ENCODE measurements at places on chromosomes 5 and 9.

GRCh38 chr9:92661743-92662142, 8.2 kb downstream of the IPPK start:
- DNase-seq = no peak

DNA sequence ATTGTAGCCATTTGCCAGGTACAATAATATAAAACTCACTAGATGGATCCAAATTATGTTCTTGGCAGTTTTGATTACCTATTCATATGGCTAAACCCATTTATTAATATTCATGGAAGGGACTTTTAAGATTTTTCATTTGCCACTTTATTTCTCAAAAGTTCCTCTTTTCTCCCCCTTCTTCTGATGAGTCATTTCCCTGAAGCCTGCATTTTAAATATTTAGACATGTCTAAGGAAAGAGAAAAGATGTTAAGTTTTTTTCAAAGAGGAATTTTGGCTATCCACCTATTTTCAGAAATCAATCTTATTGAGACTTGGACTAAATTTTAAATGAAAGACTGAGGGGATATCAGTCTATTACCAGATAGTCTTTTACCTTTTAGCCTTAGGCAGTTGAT, 1189.4 kb downstream of the EFNA5 start:
- DNase-seq = no peak

- no peak for DNase-seq
Observed at GRCh38 chr5:53446908-53447307, 33.5 kb upstream of the FST start.

DNA sequence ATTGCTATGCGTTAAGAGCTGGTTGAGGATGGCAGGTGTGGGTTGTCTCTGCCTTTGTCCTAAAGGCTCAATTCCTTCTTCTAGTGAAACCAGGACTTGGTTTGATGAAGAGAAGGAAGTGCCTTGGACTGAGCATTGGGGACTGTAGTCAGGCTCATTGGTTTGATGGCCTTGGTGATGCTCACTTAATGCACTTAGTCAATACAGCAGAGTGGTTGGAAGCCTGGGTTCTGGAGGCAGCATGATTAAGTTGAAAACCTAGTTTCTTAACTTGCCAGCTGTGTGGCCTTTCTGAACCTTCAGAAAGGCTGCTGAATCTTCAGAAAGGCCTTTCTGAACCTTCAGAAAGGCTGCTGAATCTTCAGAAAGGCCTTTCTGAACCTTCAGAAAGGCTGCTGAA, 52.4 kb downstream of the PTTG1 start:
- DNase-seq = no peak

GRCh38 chr5:122144236-122144635, 14.9 kb downstream of the ZNF474 start:
- no peak for DNase-seq

DNA sequence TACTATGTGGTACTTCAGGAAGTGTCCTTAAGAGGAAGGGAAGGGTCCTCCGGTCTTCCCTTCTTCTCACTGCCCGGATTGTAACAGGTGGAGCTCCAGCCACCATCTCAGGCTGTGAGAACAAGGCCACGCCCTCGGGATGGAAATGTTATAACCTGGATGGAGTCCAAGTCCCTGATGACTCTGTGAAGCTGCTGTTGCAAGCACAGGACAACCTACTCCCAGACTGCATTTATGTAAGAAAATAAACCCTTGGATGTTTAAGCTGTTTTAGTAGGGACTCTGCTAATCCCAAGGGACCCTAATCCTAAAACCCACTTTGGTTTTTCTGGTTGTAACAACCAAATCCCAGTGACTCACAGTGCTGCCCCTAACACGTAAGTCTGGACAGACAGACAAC, 221.6 kb downstream of the ACTL7B start:
- DNase-seq = no peak

- no peak for DNase-seq
Observed at GRCh38 chr9:119487118-119487827, 118.0 kb upstream of the BRINP1 start.

DNA sequence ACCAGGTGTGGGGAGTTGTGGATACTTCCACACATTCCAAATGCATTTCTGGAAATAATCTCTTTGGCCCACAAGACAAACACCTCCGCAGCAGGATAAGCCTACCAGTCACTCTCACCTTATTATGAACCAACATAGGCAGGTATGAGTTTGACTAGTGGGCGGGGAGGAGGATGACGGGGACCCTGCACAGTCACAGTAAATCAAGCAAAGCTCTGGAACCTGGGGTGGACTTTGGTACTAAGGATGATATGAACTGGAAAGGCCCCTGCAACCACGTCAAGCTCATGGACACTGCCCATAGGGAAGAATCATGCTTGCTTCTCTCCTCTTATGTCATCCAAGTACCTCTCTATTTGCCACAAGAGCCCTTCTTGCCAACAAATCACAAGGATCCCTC, 259.4 kb downstream of the HSPA4 start:
- no peak for DNase-seq

GRCh38 chr5:97067296-97067850, 75.0 kb downstream of the LIX1 start:
- DNase-seq = no peak

- no peak for DNase-seq
Observed at GRCh38 chr9:113817171-113817570, 58.9 kb upstream of the ZNF618 start.

DNA sequence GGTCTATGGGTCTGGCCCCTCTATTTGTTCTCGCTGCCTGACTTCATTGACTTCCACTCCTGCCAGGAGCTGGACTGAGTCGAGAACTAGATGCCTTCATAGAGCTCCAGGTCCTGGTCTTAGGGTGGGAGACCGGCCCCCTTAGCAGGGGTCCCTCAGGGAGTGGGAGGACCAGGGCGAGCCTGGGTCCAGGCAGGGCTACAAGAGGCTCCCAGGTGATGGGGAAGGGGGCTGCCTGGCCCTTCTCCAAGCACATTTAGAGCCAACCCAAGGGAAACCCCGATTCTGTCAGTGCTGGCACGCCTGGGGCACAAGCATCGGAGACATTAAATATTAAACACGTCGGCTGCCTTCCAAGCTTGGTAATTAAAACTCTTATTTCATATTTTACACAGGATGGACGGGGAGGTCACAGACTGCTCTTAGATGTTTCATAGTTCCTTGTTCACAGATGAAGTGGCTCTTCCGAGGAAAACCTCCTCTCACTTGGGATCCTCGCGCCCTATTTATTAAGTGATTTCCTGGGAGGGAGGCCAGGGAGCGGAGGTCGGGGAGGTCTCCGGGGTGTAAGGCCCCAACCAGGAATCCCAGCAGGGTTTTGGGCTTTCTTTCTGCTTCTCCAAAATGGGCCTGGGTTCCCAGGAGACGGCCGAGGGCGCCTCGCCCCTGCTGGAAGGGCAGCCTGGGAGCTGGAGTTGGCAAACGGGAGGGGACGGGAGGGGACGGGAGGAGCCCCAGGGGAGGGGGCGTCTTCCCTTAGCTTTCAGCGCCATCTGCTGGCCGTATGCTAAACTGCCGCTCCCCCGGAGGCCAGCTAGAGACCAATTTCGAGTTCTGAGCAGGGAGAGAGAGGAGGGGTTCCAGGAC, 23.4 kb upstream of the ZBTB43 start:
- peak; percentile 40 for DNase-seq

DNA sequence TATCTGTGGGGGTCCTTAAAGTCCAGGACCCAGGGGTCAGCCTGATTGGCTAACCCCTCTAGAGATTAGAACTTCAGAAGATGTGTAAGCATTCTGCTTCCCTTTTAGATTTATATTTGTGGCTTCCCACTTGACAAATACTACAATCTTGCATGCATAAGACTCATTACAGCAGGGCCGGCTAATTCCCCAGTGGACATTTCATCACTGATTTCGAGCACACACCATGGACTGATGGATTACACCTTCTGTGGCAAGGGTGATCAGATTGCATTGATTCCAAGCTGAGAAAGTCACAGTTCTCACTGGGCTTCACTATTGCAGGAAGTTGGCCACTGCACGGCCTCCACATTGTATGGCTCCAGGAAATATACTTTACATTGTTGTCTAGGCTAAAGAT, 65.8 kb upstream of the DAPK1 start:
- DNase-seq = no peak

DNA sequence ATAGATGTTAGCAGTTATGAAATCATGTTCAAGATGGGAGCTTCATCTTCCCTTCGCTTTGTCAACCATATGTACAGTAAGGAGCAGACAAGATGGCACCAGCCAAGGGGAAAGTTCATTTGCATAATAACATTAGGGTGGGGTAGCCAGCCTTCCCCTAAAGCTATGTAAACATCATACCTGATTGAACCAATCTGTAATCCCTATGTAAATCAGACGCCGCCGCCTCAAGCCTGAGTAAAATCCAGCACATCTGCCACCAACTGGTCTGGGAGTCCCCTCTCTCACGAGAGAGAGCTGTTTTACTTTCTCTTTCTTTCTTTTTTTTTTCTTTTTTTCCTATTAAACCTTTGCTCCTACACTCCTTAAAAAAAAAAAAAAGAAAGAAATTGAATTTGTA, 30.8 kb upstream of the REEP2 start:
- DNase-seq = no peak

GRCh38 chr5:76958991-76959767, 6.3 kb downstream of the CRHBP start:
- DNase-seq = no peak

GRCh38 chr9:91677822-91678436, 254.3 kb upstream of the NFIL3 start:
- no peak for DNase-seq

DNA sequence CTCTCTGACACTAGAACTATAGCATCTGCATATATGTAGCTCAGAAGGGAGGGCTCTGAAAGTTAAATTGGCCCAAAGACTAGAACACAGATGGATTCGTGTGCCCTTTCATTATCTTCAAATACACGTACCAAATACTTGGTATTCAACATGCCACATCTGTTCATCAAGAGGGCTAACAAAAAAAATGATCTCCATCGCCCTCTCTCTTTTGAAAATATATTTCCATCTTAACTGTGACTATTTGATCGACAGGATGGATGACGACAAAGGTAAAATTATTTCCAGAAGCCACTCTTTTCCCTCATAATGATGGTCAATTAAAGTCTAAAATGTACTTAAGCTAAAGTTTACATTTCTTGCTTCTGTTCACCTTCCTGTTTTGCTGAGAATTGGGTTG, 77.0 kb downstream of the SEMA6A start:
- DNase-seq = no peak

- DNase-seq = no peak
Observed at GRCh38 chr9:84860249-84861115, 191.0 kb downstream of the NTRK2 start.

DNA sequence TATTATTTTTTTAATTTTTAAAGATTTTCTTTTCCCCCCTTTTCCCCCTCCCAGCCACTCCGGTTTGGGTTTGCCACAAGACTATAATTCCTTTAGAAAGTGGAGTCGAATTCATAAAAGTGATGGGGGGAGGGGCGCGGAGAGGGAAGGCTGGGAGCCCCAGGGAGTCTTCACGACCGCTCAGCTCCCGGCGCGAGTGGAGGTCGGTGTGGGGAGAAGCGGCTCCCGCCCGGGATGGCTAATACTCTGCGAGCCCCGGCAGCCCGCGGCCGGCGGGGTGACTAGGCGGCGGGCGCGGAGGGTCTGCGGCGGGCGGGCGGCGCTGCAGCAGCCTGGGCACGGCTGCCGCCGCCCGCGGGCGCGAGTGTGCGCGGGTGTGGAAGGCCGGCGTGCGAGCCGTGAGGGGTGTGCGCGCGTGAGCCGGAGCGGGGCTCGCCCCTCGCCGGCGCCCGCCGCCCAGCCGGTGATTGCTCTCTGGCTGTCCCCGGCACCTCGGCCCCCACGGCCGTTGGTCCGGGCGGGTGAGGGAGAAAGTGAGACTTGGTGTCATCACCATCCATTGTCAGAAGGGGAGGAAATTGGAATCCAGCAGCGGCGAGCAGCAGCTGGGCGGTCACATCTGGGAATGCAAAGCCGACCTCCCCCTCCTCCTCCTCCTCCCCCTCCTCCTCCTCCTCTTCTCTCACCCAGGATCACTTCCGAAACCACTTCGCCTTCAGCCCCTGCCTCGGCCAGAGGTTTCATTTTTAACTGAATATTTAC, at the start of gene PARP8:
TSS of gene PARP8 (plus strand) at position 377 of the 762 bp plus-strand sequence. CDS start 459 bp downstream, outside the sequence.
- peak; percentile 24 for DNase-seq

Data from activated CD8-positive, alpha-beta memory T cell treated with anti-CD3 and anti-CD28 coated beads for 48 hours (primary cell).